ENCODE measurements at places on chromosomes 3 and 15. TPM values are rescaled to one million over a fixed set of nuclear protein-coding genes. Genes with fewer than 3 reads are reported as not detected.

- DNase-seq = no peak
These were observed 8.4 kb upstream of the FSTL1 start for GRCh38 chr3:120459196-120459595.

- DNase-seq = no peak
These were observed 329.7 kb upstream of the NECTIN3 start for GRCh38 chr3:110741891-110742290.

- DNase-seq = no peak
These were observed 819.7 kb downstream of the FHIT start for GRCh38 chr3:60431599-60431958.

- DNase-seq = no peak
These were observed 18.8 kb upstream of the NIPA2 start for GRCh38 chr15:22819651-22820050.

DNA sequence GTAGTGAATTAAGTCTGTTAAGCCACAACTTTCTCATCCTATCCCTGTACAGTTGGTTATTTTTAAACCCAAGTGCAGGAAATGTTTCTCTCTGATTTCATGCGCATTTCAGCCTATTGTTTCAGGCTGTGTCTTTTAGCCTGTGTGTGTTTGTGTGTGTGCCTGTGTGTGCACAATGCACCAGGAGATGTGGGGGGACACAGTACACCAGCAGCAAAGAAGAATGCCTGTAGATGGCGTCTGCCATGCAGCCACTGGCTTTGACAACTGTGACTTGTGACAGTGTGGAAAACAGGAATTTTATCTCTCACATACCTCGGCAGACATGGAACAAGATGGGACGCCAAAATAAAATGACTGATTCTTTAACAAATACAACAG is 43.6 kb upstream of the PLXNA1 start:
- DNase-seq = no peak

DNA sequence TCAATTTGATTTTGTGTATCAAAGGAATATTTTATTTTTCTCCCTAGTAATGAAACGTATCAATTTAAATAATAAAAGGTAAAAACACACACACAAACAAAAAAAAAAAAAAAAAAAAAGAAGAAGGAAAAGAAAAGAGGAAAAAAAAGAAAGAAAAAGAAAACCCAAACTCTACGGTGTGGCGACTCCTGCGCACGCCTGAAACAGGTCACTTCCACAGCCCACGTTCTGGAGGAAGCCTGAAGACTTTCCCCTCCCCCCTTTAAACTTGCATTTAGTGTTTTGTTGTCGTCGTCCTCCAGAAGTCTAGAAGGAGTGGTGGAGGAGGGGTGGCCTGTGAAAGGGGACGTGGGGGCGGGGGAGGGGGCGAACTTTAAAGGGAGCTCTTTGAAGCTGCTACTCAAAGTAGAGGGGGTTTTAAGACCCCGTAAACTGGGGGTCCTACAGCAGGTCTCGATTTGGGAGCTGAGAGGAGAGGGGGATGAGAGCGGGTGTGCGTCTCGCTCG is 2.3 kb upstream of the TLE3 start:
- no peak for DNase-seq

GRCh38 chr3:182959474-182960350 is 20.6 kb downstream of the DCUN1D1 start:
- no peak for DNase-seq

SLC12A1 gene
- not detected for total RNA-seq

A4GNT gene
- total RNA-seq = not detected

C3orf49 gene
- not detected for total RNA-seq

CASR gene
- total RNA-seq = not detected
